ENCODE measurements at places on chromosomes 7 and 10.

GRCh38 chr7:27345997-27346396 is 103.4 kb downstream of the EVX1 start:
- no peak for DNase-seq

GRCh38 chr7:47335557-47336471 is 246.1 kb downstream of the TNS3 start:
- DNase-seq: no peak

DNA sequence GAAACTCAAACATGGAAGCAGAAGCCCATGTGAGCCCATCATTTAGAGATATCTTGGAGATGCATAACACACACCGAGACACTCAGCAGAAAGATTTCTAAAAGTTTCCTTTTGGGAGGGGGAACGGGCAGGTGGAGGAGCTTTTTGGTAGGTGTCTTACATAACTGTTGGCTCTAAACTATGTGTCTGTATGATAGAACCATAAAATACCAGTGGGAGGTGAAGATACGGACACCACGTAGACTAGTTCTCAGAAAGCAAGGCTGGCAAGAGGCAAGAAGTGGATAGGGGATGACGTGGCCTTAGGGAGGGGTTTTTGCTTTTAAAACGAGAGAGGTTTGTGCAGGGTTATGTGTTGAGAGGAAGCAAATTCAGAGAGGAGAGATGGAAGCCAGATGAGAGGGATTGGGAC is 36.5 kb downstream of the IL15RA start:
- DNase-seq: no peak

DNA sequence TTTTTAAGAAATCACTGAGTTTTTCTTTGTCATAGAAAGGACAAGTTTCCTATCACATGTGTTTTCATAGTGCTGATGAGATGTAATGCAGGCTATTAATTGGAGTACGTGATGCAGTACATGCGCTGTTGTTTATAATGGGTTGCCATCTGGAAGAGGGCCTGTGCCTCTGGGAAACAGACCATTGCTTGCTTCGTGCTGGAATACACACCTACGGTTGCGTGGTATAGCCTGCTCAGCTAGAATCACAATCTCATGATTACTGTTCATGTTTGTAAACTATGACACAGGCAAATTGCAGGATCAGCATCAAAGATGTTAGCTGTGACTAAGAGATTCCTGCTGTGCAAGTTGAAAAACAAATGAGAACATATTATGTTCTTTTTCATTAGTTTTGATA is 107.2 kb upstream of the STEAP1B start:
- DNase-seq: no peak

DNA sequence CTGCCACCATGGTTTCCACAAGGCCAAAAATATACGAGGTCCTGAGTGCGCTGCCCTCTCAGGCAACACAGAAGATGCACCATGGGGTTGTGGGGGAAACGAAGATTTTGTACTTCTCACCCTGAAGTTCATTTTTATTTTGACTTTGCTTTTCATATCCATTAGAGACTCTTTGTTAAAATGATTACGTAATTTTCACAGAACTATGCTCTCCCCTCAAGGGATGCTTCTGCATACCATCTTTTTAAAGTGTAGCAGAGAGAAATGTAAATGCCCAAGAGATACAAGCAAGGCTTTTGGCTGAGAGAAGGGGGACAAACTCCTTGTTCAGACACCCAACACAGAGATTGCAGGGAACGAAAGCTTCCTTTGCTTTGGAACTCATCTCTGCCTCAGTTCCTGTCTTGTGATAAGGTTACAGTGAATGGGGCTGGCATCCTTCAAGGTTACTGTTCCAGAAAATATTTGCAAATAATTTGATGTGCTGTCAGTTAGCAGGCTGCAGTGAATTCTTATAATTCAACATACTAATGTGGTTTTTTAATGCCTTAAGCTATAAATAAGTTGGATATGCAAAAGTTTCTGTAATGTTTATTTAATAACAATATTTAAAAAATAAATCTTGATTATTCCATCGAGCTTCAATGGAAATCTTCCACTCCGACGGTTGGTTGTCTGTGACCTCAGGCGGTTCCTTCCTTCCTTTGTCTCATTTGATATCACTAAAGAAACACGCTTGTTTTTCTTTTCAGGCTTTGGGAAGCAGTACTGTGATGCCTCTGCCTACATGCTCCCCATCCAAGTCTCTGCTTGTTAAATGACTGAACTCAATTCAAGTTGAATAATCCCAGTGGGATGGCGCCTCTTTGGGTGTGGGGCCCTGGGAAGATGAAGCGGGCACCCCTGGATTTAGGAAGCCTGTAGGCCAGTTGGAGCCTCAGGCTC is 209.3 kb upstream of the CTBP2 start:
- no peak for DNase-seq

DNA sequence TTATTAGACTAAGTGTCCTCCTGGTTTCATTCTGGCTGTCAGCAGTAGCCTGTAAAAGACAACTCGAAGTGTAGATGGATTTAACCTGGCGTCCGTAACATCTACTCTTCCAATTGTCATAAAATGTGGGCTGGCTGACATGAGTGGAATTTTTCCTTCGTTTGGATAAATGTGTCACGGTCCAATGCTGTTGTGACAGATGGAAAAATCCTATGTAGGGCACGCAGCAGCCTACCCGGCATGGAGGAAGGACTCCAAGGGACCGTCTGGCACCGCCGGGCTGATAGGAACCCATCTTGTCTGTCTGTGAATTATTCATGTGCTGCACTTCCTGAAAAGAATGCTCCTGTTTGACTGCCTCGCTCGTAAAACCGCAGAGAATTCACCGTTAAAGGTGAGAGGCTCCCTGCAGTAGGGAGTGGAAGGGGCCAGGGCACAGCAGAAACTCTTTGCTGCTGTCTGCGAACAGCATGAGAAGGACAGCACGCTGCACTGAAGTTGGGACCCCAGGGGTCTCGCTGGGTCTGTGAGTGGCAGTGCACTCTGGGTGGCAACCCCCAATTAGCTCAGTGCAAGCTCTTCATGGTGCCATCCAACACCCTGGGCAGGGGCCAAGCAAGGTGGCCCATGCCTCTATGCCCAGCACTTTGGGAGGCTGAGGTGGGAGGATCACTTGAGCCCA is 1.6 kb upstream of the ORAI2 start:
- no peak for DNase-seq

DNA sequence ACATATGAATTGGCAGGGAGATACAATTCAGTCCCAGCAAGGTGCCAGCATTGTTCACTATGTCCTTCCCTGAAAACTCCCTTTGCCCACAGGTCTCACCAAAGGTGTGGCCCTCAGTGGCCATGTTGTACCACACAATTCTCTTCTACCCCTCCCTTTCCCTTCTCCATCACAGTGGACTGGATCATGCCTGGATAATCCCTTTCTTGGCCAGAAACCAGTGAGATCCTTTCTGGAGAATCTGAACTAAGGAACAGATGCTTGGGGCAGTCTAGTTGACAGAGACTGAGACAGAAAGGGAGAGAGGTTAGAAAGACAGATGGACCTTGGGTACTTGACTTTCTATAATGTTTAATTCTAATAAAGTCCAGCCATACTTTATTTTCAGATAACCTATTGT is 9.5 kb downstream of the NMT2 start:
- no peak for DNase-seq

DNA sequence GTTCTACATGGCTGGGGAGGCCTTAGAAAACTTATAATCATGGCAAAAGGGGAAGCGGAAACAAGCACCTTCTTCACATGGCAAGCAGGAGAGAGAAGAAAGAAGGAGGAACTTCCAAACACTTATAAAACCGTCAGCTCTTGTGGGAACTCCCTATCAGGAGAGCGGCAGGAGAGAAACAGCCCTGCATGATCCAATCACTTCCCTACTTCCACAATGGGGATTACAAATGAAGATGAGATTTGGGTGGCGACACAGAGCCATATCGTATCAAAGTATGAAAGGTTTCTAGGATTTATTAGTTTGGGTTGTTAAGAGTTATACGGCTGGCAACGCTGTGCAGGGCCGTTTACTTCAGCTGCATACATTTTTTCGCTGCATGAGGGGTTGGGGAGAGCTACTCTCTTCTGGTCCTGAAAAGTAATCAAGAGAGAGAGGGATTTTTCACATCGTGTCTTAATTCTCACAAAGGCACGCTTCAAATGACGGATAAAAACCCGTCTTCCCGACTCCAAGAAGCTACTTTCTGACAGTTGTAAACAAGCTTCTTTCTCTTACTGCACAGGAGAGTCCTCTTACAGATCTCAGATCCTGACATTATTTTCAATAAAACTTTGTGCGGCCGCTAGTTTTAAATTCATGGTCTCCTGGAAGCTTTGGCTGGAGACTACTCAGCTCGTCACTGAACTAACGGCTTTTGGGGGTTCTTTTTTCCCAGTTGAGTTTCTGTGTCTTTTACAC is 751 bp upstream of the GTPBP10 start:
- no peak for DNase-seq

- no peak for DNase-seq
Observed at GRCh38 chr7:129073204-129073603, 18.3 kb upstream of the TNPO3 start.

GRCh38 chr7:104816537-104816936 is 197.5 kb upstream of the KMT2E start:
- DNase-seq: no peak

- DNase-seq: no peak
Observed at GRCh38 chr7:55275291-55276200, 89.6 kb upstream of the LANCL2 start.

DNA sequence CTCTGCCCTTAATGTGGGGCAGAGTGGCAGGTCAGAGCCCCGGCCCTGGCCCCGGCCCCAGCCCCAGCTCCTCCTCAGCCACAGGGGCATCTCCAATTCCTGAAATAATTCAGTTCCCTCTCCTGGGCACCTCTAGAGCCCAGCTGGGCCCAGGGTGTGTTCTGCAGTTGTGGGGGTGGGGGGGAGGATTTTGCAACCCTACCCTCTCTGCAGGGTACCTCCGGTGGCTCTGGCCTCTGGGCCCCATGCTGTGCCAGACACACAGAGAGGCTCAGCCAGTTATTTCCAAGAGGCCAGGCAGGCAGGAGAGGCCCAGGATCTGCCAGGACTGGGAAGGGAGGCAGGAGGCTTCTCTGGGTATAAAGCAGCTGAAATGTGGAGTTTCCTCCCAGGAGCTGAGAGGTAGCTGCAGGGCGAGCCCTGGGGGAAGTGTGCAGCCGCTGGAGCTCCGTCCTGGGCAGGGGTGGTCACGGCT is 47.9 kb downstream of the PWWP2B start:
- DNase-seq: peak; percentile 32

GRCh38 chr10:99266383-99266782 is 30.7 kb upstream of the HPSE2 start:
- no peak for DNase-seq

- no peak for DNase-seq
Observed at GRCh38 chr7:3037259-3037658, 6.4 kb downstream of the CARD11 start.

DNA sequence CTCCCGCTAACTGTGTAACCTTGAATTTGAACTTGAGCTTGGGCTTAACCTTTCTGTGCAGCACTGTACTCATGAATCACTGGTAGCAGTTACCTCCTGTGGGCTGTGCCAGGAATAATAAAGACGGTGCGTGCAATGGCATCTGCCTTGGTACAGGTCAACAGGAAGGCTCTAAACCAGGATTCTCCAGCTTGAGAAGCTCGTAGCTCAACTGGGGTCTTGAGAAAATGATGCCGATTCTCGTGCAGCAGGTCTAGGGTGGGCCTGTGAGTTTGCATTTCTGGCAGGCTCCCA is 112.5 kb upstream of the ANLN start:
- no peak for DNase-seq

DNA sequence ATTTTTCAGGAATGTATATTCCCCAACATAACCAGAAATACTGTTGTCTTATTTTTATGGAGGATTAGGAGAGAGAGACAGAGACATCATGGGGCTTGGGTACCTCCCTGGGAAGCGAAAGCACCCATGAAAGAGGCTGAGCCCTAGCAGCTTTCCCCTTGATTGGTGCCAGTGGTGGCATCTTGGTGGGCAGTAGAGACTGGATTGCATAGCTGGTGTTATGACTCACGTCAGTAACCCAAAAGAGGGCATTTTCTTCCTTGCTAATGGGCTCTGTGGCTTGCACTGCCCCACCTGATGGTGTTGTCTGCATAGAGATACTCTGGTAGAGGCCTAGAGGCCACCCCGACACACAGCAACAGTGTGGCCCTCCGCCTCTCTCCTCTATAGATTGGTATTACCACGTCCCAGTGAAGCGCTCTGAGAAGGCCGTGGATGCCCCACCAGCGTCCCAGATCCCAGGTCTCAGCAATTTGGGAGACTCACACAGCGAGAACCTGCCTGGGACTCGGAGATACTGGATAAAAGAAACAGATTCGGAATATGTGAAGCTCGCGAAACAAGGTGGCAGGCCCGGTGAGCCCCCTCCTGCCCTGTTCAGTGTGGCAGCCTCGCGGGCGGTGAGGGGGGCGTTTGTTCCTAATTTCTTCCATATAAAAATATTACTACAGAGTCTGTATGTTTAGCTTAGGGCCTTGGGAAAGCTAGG is 5.8 kb downstream of the C7orf57 start:
- DNase-seq: no peak

DNA sequence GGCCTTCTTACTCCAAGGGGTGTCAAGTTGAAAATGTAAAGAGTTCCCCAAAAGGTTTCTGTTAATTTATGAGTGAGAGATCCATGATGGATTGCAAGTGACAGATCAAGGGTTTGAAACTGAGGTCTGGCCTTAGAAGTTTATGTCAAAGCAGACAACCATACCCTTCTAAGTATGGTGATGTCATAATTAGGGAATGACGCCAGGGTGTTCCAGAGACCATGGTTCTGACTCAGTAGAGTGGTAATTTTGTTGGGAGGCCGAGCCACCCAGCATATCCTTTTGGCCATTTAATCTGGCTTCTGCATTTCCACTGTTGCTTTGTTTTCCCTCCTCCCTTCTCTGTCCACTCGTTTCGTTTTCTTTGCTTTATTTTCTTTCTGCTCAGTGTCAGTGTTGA is 2.7 kb downstream of the TRUB1 start:
- DNase-seq: no peak

DNA sequence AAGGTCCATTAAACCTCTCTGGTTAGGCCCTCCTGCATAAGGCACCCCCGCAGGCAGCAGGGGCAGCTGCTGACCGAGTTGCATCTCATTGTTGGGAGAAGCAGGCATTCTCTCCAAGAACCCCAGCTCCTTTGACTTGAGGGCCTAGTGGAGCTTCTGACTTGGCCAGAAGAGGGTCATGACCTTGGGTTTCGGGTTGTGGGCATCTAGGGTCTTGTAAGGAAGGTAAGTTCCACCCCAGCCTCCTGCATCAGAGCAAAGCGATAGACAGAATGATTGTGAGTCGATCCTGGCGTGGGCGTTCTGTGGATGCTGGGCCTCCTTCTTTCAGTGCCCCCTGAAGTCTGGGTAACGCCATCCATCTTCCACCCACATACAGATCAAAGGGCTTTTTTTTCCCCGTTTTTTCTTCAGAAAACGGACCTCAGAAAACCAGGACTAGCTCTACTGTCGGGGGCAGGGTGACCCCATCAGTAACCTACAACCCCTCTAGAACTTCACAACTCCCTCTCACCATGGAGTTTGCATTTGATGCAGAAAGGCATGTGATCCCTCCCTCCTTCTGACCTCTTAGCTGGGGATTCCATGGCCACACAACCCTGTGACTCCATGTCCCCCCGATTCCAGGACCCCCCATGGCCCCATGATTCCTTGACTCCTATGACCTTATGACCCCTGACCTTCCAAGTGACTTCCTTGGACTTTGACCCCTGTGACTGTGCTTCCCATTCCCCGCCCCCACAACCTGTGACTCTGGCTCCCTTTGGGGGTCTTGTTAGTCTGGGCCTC is 3.0 kb downstream of the SEMA4G start:
- DNase-seq: no peak
